Ovary (tissue), 10 donors: ENCODE measurements at places on chromosomes 16 and 17. TPM values are rescaled to one million over a fixed set of nuclear protein-coding genes. Genes with fewer than 3 reads are reported as not detected.

DNA sequence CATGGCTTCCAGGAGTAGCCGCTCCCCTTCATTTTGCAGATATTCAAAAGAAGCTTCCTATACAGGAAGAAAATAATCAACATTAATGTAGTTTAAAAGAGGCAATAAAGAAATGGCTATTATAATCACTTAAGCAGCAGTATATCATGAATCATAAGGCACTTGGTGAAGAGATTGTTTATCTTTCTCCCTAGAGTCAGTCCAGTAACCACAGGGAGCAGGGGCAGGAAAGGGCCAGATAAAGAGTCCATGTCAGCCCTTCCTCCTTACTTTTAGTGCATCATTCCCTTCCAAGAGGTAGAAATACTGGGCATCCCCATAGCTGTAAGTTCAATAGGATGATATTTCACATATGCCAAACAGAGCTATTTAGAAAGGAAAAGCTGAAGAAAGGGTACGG, 184.6 kb upstream of the C17orf78 start:
- DNase-seq = no peak
- no peaks in the 10 kb centered on the region for H3K4me1 ChIP-seq
- no peaks in the 10 kb centered on the region for H3K36me3 ChIP-seq
- no peak overlapping the region for H3K27ac ChIP-seq
- H3K27me3 ChIP-seq = no peaks in the 10 kb centered on the region
- no peak overlapping the region for H3K4me3 ChIP-seq

DNA sequence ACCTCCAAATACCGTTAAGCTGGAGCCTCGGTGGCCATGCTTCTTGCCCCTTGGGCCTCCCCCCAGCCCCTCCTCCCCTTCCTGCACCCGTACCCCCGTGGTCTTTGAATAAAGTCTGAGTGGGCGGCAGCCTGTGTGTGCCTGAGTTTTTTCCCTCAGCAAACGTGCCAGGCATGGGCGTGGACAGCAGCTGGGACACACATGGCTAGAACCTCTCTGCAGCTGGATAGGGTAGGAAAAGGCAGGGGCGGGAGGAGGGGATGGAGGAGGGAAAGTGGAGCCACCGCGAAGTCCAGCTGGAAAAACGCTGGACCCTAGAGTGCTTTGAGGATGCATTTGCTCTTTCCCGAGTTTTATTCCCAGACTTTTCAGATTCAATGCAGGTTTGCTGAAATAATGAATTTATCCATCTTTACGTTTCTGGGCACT, 928 bp downstream of the HBA1 start:
- no peak for DNase-seq
- peaks cover 8% of the 10 kb centered on the region for H3K4me1 ChIP-seq
- no peak overlapping the region for H3K27ac ChIP-seq
- no peak overlapping the region for H3K4me3 ChIP-seq

DNA sequence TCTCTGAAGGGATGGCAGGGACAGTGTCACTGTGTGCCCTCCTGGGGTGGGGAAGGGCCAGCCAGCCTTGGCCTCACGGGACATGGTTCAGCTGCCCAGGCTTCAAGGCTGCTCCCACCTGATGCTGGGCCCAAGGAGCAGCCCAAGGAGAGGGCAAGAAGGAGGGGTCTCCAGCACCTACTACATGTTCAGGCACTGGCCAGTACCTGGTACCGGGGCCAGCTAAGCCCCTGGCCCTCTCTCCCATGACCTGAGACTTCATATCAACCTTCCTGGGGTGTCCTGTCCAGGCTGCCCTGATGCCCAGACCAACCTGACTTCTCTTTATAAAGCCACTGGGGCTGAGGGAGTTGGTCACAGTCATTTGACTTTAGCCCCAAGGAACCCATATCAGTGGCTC, 1.3 kb downstream of the USH1G start:
- H3K4me1 ChIP-seq = peaks cover 6% of the 10 kb centered on the region
- H3K27ac ChIP-seq = no peak overlapping the region

The BOLA2 gene
- total RNA-seq = 9.4 TPM

DNA sequence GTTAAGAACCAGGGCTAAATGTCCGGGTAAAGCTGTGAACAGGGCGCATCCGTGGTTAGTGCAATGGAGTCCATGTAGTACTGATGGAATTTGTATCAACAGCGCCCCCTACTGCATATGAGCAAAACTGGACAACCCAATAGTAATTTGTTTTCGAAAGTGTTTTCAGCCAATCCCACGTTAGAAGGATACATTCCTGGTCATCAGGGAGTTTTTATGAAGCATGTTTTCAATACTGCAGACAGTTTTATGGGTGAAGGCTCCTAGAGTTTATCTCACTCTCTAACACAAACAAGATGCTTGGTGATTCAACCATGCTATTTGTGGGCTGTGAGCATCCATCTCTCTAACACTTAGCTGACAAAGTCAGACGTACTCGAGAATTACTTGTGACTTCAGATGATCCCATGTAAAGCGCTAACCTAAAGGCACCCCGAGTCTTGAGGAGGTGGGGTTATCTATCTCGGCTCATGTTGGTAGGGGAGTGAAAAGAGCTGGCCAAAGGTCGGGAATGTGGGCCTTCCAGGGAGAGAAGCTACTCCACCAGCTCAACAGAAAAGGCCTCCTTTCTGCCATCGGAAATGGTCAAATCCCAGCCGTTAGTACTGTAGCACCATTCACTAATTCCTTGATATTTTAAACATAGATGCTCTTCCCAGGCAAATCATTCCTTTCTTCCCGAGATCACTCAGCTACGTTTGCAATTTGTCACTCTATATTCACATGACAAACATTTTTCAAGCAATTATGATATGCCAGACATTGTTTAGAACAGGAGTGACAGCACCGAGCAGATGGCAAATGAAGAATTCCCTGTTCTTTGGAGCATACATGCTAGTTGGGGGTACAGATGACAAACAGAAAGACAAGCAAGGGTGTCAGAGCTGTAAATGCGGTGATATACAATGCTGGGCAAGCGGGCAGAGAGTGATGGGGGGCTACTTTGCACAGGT, 46.9 kb upstream of the HNF1B start:
- no peak overlapping the region for H3K4me3 ChIP-seq
- H3K27ac ChIP-seq = no peak overlapping the region
- no peak for DNase-seq

DNA sequence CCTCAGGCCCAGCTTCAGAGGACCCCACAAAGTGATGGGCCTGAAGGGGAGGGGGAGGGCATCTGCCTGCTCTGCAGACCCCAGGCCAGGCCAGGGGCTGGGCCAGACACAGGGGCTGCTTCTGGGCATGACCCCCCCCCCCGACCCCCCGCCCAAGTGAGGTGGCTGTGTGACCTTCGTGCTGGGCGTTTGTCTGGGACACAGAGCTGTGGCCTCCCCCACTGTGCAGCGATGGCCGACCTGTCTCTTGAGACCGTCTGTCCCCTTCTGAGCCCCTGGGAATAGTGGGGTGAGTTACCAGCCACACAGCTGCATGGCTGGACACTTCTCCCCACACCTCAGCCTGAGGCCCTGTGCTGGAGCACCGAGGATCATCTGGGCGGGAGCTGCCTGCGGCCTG, 34.8 kb upstream of the GNG13 start:
- no peaks in the 10 kb centered on the region for H3K27me3 ChIP-seq
- H3K4me1 ChIP-seq = no peaks in the 10 kb centered on the region

GRCh38 chr17:19753661-19754463, 5.8 kb upstream of the ALDH3A1 start:
- no peak for DNase-seq
- no peaks in the 10 kb centered on the region for H3K27me3 ChIP-seq
- no peak overlapping the region for H3K27ac ChIP-seq
- H3K36me3 ChIP-seq = no peaks in the 10 kb centered on the region
- H3K4me3 ChIP-seq = no peak overlapping the region

The PPY gene
- not detected for total RNA-seq

The CA10 gene
- total RNA-seq = not detected

The RAMP2 gene
- total RNA-seq = 18.6 TPM

GRCh38 chr17:68704871-68705713, 103.9 kb upstream of the FAM20A start:
- no peaks in the 10 kb centered on the region for H3K27me3 ChIP-seq
- no peaks in the 10 kb centered on the region for H3K36me3 ChIP-seq
- H3K27ac ChIP-seq = no peak overlapping the region

The LRRC3C gene
- total RNA-seq = not detected

The KRTAP9-8 gene
- total RNA-seq = not detected

DNA sequence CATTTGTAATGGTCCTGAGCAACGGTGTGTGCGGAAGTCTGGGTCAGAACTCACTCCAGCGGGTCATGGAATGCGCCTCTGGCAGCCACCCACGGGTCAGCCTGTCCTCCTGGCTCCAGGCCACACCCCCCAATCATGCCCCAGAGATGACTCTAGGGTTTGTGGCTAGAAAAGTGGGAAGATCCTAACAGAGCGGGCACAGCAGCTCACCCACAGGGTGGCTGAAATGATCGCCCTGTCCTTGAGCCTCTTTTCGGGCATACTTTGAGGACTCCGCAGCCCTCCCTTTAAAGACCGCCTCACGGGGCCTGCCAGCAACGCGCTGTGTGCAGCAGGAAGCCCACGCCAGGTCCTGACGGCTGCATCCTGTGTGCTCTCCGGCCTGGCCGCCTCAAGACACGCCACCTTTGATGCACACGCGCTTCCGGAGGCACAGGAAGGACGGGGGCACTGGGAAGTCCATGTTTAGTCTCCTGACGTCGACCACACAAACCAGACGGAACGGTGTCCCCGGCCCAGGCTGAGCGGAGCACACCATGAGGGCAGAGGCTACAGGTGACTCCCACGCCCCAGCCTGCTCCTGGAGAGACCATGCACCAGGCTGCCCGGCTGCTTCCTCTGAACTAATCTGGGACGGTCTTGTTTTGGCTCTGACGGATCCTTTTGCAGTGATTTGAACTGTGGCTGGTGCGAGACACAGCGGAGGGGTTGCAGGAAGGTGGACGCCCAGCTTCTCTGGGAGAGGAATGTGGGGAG, 92.9 kb downstream of the TBC1D16 start:
- H3K27me3 ChIP-seq = no peaks in the 10 kb centered on the region
- peak; percentile 92 for DNase-seq
- H3K27ac ChIP-seq = no peak overlapping the region

The QPRT gene
- 45.2 TPM for total RNA-seq

The CRHR1 gene
- not detected for total RNA-seq

- no peaks in the 10 kb centered on the region for H3K36me3 ChIP-seq
- H3K4me1 ChIP-seq = no peaks in the 10 kb centered on the region
- H3K4me3 ChIP-seq = no peak overlapping the region
- H3K27me3 ChIP-seq = no peaks in the 10 kb centered on the region
- no peak overlapping the region for H3K27ac ChIP-seq
Measured at GRCh38 chr16:62539657-62540056, 503.4 kb upstream of the CDH8 start.

The HBA1 gene
- 14.3 TPM for total RNA-seq

DNA sequence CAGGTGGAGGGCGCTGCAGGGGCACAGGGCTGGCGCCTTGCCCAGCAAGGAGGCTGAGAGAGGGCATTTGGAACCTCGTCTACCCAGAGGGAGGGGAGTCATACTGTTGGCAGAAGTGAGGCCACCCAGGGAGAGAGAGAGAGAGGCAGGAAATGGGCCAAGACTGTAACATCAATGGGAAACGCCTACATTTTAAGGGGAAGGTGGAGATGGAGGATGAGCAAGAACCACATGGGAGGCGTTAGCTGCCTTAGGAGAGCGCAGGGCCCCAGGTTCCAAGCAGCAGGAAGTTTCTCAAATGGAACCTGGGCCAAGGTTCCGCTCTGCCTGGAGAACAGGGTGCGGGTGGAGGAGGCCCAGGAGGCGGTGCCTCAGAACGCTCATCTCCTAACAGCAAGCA, 2.7 kb upstream of the WFDC1 start:
- no peak overlapping the region for H3K4me3 ChIP-seq
- no peak for DNase-seq
- H3K27ac ChIP-seq = no peak overlapping the region
- H3K36me3 ChIP-seq = no peaks in the 10 kb centered on the region

The RUNDC3A gene
- 5.4 TPM for total RNA-seq
